CD4-positive, alpha-beta T cell treated with Interleukin-10 for 1 hour (primary cell): ENCODE measurements at places on chromosomes 1 and 21.

DNA sequence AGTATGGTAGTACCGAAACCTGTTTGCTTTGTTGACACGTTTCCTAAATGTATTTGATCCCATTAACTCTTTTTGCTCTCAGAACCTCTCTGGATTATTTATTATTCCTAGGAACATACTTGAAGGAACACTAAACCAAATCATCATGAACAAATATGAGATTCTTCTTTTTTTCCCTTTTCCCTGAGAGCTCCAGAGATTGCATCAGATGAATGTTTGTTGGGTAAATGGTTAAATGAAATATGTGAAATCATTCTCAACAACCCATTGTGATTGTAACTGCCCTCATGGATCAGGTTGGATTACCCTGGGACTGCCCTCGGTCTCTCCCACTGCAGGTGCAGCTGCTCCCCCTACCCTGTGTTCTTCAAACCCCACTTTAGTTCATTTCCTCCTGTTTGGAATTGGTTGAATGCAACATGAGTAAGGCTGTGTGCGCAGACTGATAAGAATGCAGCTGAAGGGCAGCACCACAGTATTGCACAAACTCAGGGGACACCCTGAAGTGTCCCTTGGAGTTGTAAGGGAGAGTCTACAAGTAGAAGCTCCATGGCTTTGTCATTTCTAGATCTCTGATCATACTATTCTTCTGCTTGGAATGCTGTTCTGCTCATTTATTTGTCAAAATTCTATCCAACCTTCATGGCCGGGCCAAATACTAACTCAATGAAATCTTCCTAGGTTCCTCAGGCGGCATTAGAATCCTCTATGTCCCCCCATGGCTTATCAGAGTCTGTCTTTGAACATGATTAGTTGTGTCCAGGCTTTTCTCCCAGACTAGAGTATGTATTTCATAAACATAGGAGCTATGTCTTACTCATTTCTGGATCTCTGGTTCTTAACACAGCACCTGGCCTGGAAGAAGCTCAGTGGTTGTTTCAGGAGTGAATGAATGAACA is 47.1 kb upstream of the NEK2 start:
- no peak for DNase-seq

- no peak for DNase-seq
Measured at GRCh38 chr1:209645574-209646452, 6.4 kb downstream of the LAMB3 start.

- DNase-seq, result no peak
Measured at GRCh38 chr1:234302354-234302962, 70.8 kb upstream of the COA6 start.

- DNase-seq, result no peak
Measured at GRCh38 chr1:85148524-85149250, 52.1 kb downstream of the SYDE2 start.

DNA sequence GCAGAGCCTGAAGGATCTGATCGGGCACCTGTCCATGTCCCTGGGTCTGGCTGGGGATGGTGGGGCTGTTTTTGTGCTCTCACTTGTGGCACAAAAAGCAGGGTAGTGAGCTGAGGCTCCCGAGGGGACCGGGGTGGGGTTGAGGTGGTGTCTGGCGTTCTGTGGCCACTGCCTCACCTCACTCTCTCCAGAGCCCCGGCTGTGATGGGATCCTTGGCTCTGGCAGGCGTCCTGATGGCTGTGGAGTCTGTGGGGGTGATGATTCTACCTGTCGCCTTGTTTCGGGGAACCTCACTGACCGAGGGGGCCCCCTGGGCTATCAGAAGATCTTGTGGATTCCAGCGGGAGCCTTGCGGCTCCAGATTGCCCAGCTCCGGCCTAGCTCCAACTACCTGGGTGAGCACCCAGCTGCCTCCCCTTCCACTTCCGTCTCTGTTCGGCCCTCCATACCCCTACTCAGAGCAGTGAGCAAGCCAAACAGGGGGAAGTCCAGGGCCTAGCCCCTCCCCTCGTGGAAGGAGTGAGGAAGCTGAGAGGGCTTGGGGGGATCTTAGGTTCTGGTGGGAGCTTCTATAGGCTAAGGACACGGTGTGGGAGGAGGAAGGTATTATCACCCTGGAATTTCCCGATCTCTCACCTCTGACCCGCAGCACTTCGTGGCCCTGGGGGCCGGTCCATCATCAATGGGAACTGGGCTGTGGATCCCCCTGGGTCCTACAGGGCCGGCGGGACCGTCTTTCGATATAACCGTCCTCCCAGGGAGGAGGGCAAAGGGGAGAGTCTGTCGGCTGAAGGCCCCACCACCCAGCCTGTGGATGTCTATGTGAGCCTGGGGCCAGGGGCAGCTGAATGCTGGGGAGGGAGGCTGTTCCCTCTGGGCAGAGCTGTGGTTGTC is 7.0 kb downstream of the ADAMTSL4 start:
- no peak for DNase-seq

- DNase-seq, result no peak
Measured at GRCh38 chr1:48841461-48841860, 64.8 kb upstream of the BEND5 start.
